ENCODE measurements at places on chromosomes 4 and X.

DNA sequence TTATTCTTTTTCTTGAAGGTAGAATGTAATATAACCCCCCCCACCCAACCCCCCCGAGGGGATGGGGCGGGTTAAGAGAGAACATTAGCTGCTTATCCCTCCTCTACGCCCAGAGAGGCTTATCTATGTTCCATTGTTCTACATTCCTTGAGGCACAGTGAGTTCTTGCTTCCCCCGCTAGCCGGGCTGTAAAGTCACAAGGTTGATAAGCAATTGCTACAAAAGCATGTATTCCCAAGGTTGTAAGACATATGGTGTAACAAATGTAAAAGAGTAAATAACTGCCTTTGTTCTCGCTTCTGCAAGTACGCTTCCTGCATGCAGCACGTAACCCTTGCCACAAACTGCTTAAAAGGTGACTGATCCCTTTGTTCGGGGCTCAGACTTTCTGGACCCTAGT is 8.2 kb downstream of the DCAF8L2 start:
- DNase-seq: no peak

GRCh38 chr4:165873298-165874071 is 448 bp downstream of the TLL1 start:
- DNase-seq: no peak

DNA sequence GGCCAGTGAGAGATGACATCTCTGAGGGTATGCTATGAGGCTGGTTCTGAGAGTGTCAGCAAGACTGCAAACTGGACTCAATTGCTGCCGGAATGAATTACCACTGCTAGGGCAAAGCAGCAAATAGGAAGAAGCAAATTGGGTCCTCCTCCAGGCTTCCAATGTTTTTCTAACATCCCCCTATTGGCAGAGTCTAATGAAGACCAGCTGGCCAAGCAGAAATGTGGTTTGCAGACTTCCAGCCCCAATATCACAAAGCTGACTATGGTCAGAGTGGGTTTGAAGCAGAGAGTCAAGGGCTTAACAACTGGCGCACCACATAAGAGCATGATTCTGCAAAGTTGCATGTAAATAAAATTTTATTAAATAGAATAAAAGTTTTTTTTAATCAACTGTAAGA is 225.4 kb upstream of the GLRA2 start:
- no peak for DNase-seq

GRCh38 chr4:3232001-3232400 is 17.0 kb upstream of the MSANTD1 start:
- no peak for DNase-seq

DNA sequence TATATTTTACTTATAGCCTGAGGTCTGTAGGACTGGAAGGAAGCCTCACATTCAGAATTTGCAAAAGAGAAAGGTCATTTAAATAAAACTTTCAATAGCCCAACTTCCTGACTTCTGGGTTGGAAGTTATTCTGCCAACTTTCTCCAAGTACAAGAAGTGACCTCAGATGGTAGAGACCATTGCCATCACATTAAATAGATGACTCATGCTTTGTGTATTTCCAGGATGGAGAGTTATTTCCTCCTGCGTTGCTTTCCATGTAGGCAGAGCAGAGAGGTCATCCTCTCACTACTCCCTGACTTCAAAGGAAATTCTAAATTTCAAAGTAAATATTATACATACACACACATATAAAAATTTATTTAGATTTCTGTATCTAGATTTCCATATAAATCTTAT is 73.0 kb upstream of the NR3C2 start:
- no peak for DNase-seq

- DNase-seq: no peak
These were observed 6.1 kb downstream of the SCARB2 start for GRCh38 chr4:76207549-76207948.

DNA sequence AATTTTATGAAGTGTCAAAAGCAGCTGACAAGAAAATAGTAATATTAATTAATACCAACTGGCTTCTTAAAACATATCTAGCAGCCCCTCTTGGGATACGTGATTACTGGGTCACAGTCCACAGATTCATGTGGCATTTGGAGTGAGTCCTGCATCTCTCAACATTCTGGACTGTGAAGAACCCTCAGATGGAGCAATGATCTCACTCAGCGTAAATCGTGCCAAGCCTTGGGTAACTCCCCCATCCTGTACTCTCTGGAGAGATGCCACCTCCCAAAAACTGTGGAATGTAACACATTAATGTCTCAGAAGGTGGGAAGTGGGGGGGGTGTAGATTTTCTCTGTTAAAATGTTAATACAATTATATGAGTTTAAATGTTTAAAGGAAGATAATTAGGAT is 118.2 kb upstream of the IQCM start:
- DNase-seq: no peak

Data from activated CD8-positive, alpha-beta T cell treated with anti-CD3 and anti-CD28 coated beads, Interleukin-2, amount 10 ng/mL, durations not matched to agents 7 days and 5 days (primary cell).